Cortex of kidney (tissue), 1 donor: ENCODE measurements at places on chromosomes 1 and 21.

GRCh38 chr1:157404614-157405013 is 147.7 kb downstream of the FCRL5 start:
- no peak for DNase-seq

DNA sequence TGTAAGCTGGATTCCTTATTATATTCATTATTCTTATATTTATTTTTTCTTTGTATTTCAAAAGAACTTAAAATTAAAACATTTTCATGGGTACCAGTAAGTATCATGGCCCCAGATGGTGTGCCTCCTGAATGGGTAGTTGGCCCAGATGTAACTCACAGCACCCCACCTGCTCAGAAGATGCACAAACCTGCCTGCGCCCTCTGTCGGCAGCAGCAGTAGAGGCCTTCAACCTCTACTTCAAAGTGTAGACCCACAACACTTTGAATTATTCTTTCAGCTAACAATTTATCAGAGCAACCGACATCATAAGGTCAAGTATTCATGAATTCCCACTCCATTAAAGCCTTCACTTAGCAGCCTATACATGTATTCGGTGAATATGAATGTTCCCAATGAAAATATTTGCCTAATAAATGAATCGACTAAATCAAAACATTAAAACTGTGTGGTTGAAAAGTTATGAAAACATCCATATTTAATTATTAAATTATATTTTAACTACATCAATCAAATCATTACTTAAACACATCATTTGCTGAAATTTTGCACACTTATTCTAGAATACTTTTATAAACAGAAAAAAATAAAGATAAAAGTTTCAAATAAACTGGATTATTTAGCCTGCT is 25.4 kb downstream of the PIGM start:
- DNase-seq: no peak

- DNase-seq: no peak
Observed at GRCh38 chr1:179808503-179808902, 65.4 kb downstream of the FAM163A start.

GRCh38 chr1:107785496-107786202 is 179.3 kb downstream of the VAV3 start:
- no peak for DNase-seq

GRCh38 chr1:153397051-153397923 is 6.4 kb upstream of the S100A8 start:
- DNase-seq: no peak

GRCh38 chr1:2239384-2239985 is 11.4 kb downstream of the SKI start:
- DNase-seq: no peak

DNA sequence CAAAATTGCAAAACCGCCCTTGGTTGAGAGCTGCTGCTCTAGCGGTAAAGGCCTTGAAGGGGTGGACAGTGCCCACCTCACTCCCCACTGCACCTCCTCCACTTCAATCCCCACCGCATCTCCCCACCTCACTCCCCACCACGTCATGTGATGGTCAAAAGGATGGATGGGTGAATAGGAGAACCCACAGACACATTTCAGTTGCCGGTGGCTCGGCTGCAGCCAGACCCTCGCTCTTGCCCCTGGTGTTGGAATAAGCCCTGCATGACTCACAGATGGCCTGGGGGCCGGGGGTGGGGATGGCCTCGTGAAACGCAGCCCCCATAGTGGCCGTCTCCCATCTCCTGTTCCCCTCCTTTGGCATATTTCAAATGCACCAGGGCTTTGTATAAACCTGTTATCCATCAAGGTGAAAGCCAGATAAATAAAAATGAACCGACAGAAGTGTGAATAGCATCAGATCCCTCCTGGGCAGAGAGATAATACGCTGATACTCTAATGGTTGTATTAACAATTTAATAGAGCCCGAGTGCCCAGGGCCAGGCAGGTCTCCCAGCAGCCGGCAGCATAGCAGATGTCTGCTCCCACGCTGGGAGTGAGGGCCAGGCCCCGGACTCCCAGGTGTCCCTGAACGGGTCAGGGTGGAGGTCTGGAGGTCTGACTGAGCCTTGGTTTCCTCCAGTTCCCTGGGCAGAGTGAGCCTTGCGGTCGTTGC is 300.3 kb downstream of the NPHP4 start:
- DNase-seq: no peak

DNA sequence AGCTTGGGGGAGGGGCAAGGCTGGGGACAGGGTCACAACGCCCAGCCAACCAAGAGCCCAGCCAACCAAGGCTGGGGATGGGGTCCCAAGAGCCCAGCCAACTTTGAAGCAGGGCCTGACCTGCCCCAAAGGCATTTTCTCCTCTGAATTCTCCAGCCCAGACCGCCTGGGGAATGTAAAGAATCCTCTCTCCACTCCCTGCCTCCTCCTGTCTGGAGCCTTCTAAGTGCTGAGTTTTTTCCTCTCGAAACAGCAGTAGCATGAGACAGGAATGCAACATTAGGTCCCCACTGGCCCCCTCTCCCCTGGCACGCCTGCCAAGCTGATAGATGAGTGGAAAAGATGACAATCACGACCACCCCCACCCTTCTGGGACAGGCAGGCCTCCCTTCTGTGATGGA is 17.0 kb downstream of the C1orf198 start:
- DNase-seq: no peak

GRCh38 chr1:157624471-157624870 is 26.6 kb upstream of the FCRL4 start:
- DNase-seq: no peak

GRCh38 chr1:83692524-83693381 is 306.2 kb downstream of the TTLL7 start:
- DNase-seq: no peak

GRCh38 chr1:219927956-219928790 is at the start of gene SLC30A10:
SLC30A10 (minus strand) TSS chr1:219928557; CDS start chr1:219928440, 117 bp downstream.
- no peak for DNase-seq

- no peak for DNase-seq
Observed at GRCh38 chr1:178048883-178049282, 45.0 kb upstream of the RASAL2 start.

- no peak for DNase-seq
Observed at GRCh38 chr1:24963943-24964693, 34.0 kb upstream of the RUNX3 start.

DNA sequence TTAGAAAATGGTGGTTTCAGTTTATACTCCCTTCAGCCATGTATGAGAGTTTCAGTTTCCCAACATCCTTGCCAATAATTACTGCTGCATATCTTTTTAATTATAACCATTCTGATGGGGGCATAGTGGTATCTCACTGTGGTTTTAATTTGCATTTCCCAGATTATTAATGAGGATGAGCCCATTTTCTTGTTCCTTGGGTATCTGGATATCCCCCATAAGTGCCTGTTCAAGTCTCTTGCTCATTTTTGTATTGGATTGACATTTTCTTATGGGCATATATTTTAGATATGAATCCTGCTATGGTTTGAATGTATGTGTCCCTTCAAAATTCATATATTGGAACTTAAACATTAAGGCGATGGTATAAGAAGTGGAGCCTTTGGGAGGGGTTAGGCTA is 1.6 kb upstream of the ZMYM6 start:
- DNase-seq: no peak

DNA sequence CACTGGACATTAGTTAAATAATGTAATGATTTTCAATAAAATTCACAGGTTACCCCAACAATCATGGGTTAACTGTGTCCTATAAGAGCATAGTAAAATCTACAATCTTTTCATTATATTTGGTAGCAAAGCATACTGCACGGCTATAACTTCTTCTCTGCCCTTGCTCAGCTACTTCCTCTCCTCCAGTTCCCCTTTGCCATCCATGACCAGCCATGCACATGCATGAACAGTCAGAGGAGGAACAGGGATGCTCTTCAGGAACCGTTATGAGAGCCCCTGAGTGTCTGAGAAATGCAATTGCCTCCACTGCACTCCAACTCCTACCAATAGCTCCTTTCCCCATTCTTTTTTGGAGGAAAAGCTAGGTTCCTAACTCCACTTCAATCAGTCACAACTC is 646.7 kb downstream of the LTN1 start:
- DNase-seq: no peak

DNA sequence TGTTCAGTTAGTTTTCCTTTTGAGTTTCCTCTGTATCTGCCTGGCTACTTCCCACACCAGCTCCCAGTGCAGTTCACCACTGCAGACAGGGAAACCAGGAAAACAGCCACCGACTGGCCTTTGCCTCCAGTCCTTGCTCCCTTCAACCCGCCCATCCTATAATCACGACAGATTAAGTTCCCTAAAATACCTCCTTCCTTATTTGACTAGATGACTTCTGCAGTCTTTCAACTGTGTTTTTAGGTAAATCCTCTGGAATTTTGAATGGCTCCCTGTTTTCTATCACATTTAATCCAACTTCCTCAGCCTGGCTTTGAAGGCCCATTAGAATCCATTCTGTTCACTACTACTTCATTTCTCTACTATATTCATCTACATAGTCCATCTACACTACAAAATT is 37.6 kb downstream of the BEND5 start:
- DNase-seq: no peak

DNA sequence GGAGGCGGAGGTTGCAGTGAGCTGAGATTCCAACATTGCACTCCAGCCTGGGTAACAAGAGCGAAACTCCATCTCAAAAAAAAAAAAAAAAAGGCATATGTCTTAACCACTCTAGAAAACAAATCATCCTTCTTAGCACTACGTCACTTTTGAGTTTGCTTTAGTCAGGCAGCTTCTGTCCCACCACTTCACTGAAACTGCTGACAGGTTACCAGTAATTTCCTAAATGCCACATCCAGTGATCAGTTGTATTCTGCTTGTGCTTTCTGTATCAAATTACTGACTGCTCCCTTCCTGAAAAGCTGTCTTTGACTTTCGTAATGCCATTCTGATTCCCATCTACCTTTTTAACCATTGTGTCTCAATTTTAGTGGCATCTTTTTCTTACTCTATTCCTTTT is 21.7 kb downstream of the RCOR3 start:
- DNase-seq: no peak

- DNase-seq: no peak
Observed at GRCh38 chr1:183140633-183141032, 45.4 kb upstream of the LAMC2 start.

DNA sequence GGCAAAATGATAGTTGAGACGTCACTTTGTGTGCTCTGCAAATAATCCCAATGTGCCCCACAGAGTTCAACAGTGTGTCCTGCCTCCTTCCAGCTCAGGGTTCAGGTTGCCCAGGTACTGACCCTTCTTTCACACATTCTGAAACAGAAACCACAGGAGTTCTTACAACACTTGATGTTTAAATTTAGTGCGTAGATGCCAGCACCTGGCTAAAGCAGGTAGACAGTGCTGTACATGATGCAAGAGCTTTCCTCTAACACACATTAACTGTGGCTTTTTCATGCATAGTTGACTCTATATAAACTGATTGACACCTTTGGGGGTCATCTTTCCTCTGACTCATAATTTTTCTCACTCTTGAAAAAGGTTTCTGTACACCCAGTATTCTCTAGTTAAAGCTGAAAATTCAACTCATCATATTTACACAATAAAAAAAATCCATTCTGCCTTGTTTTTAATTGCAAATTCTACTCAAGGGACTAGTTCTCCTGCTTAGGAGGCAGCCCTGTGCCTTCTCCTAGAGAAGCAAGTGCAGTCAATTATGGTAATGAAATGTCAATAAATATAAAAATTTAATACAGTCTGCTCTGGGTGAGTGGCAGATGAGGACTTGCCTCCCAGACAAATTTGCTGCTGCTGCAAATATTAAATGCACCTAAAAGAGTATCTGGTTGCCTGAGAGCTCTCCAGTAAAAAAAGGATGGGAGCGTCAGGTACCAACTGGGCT is 91.4 kb downstream of the NR5A2 start:
- no peak for DNase-seq

DNA sequence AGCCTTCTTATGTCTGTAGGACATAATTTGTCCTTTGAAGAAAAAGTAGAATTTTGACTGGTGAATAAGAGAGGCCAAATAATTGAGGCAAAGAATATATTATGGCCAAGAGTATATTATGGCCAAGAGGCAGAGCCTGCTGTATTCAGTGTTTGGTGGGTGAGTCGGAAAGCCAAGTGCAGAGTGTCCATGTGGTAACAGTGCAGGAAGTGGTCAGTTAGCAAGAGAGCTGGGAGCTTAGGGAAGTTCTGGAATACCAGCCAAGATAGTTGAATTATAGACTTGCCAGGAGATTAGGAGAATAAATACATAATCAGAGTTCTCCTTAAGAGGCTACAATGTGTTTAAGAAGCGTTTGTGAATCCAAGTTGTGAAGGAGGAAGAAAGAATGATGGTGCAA is 131.5 kb upstream of the LMO4 start:
- DNase-seq: no peak

DNA sequence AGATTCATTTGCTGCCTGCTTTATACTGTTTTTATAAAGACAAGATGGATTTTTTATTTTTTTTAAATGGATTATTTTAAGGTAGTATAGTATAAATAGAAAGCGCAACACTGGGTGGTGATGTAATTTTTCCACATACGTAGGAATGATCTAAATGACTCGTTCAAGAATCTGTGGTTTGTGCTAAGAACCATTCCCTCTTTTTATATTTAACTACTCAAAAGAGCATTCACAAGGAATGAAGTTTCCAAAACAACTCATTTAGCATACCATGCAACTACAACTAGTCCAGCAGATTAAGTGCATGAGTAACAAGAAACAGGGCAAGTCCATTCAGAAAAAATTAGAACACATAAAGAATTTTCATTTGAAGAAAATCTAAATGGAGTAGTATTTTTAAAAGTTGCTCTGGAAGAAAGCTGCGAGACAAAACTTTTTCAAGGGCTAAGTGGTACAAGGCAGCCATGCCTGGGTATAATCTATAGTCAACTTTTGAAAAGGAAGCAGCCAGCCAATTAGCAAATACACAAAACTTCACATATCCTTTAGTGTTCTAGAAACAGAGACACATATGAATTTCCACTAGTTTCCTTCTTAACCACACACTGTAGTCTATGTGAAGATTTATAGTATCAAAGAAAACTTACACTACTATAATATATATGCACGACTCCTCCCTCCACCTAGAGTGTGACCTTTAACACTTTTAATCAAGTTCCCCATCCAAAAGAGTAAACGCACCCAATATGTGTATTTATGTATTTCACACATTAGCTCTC is 23.4 kb downstream of the GTF2B start:
- DNase-seq: no peak
